GM23248 (cell line): ENCODE measurements at places on chromosomes 16 and 17. TPM values are rescaled to one million over a fixed set of nuclear protein-coding genes. Genes with fewer than 3 reads are reported as not detected.

GRCh38 chr16:64754279-64754678 is 367.6 kb downstream of the CDH11 start:
- no peaks in the 10 kb centered on the region for H3K36me3 ChIP-seq
- H3K27me3 ChIP-seq = no peaks in the 10 kb centered on the region; the same call in 1 of the 2 replicates
- H3K27ac ChIP-seq = no peak overlapping the region

GRCh38 chr17:57631871-57632270 is 113.2 kb downstream of the CCDC182 start:
- DNase-seq = no peak
- H3K27me3 ChIP-seq = no peaks in the 10 kb centered on the region
- H3K27ac ChIP-seq = no peak overlapping the region
- no peaks in the 10 kb centered on the region for H3K36me3 ChIP-seq
- H3K4me1 ChIP-seq = no peaks in the 10 kb centered on the region

The ADCY7 gene
- polyA plus RNA-seq = 31.9 and 32.7 TPM in 2 replicates

The CMC2 gene
- polyA plus RNA-seq = 117 and 126 TPM in 2 replicates

DNA sequence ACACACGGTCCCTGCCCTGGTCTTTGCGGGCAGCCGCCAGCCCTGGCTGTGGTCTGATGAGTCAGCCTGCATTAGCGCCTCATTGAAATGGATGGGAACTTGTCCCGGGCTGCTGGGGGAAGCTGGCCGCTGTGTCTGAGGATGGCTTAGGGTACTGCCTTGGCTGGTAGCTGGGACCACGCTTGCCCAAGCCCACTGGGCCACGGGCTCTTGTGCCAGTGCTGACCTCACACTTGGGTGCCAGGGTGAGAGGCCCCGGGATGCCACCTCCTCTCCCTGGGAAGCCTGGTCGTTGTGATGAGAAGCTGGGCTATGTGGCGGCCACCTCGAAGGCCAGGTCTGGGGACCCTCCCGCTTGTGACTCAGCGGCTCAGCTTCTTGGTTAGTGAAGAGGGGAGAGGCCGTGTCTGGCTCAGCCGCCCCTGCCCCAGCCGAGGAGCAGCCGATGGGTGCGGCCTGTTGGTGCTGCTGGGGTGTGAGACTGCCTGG is 10.7 kb downstream of the CACNA1H start:
- no peaks in the 10 kb centered on the region for H3K4me1 ChIP-seq
- H3K4me3 ChIP-seq = no peak overlapping the region
- H3K36me3 ChIP-seq = no peaks in the 10 kb centered on the region
- no peak overlapping the region for H3K27ac ChIP-seq
- peak; percentile 32 for DNase-seq
